ENCODE measurements at places on chromosomes 2 and 18. TPM values are rescaled to one million over a fixed set of nuclear protein-coding genes. Genes with fewer than 3 reads are reported as not detected.

The DGKD gene
- 32.6 TPM for polyA plus RNA-seq

The ALPP gene
- not detected for polyA plus RNA-seq

The AKAIN1 gene
- not detected for polyA plus RNA-seq

The BCL2 gene
- polyA plus RNA-seq: 29.8 TPM

The UGT1A4 gene
- polyA plus RNA-seq: not detected

The AP1S3 gene
- polyA plus RNA-seq: 3.9 TPM

The PAX8 gene
- polyA plus RNA-seq: 0.97 TPM

The ASB18 gene
- polyA plus RNA-seq: not detected

The HOXD11 gene
- not detected for polyA plus RNA-seq

The BCL2L11 gene
- polyA plus RNA-seq: 13.8 TPM

The KCTD1 gene
- polyA plus RNA-seq: 0.22 TPM

The EN1 gene
- not detected for polyA plus RNA-seq

The PROKR1 gene
- not detected for polyA plus RNA-seq

The CCDC121 gene
- polyA plus RNA-seq: 0.62 TPM

The CAVIN2 gene
- polyA plus RNA-seq: not detected

The TMEM131 gene
- 14.4 TPM for polyA plus RNA-seq

The NTSR2 gene
- polyA plus RNA-seq: not detected

Measured in CD8-positive, alpha-beta memory T cell (primary cell).